ENCODE measurements at places on chromosomes 13 and 19.

- no peak for DNase-seq
These were observed 71.1 kb upstream of the KLF12 start for GRCh38 chr13:74205313-74205690.

GRCh38 chr19:17733127-17733526, 13.8 kb downstream of the MAP1S start:
- DNase-seq, result no peak

- DNase-seq, result no peak
These were observed 16.8 kb downstream of the SPART start for GRCh38 chr13:36329361-36329760.

DNA sequence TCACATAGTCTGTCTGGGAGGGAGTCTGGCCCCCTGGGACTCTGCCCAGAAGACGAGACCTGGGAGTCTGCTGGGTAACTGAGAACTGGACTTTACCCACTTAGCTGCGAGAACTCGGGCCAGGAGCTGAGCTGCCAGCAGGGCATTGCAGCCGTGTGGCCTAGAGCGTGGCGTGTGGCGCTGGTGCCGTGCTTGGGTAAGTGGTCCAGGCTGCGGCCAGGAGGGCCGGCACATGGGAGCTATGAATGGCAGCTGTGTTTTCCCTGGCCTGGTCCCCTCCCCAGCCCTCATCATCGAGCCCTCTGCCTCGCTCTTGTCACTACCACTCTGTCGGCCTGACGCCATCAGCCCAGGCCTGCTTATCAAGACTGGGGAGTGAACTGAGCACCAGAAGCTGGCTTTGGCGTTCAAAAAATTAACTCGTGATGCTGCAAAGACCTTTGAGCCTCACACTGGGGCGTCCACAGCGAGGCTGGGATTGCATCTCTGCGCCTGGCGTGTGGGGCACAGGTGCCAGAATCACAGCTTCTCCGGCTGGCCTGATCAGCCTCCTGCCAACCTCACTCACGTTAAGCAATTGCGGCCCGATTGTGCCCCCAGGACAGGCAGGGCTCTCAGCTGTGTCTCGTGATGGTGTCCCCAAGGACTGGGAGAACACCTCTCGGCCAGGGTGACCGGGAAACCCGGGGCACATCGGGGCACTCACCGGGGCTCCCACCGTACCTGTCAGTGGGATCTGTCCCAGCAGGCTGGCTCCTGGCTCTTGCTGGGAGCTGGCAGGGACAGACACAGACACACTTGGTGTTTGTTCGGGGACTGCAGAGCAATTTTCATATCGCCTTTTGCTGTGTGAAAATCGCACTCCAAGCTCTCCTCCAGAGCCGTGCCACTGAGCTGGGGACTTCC, 85.9 kb downstream of the KDM4B start:
- DNase-seq, result no peak

GRCh38 chr13:51298812-51299211, 40.7 kb upstream of the SERPINE3 start:
- DNase-seq, result no peak

- DNase-seq, result no peak
These were observed 159.5 kb downstream of the KDM4B start for GRCh38 chr19:5128251-5128935.

GRCh38 chr13:40445557-40445990, 220.9 kb downstream of the FOXO1 start:
- DNase-seq, result peak; percentile 97

Measured in epithelial cell of proximal tubule (primary cell).